Stimulated activated CD4-positive, alpha-beta T cell treated with anti-CD3 and anti-CD28 coated beads, Interleukin-12 subunit alpha, Interleukin-12 subunit beta, amount 100 ng/mL, for 4 hours (primary cell): ENCODE measurements at places on chromosomes 6 and 20.

GRCh38 chr20:50481741-50482140, 28.4 kb upstream of the PTPN1 start:
- DNase-seq = no peak

GRCh38 chr6:138988469-138988834, 399 bp upstream of the REPS1 start:
- DNase-seq = no peak

- DNase-seq = no peak
Measured at GRCh38 chr20:44138867-44139266, 48.1 kb downstream of the JPH2 start.

DNA sequence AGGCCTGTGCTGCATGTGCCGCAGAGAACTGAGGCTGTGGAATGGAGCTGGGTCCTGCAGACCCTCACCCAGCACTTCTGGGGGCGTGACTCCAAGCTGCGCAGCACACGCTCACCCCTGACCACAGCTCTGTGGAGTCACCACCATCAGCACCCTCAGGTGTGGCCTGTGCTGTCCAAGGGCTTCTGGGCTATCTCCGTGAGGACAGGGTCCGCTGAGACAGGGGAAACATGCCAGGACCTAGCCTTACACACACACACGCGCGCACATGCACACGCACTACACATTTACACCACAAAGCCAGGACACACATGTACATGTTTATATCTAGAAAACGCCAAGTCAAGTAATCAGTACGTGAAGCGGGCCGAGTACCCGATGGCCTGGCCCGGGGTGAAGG, 26.8 kb upstream of the TCFL5 start:
- DNase-seq = no peak

GRCh38 chr6:140043357-140043756, 668.9 kb upstream of the CITED2 start:
- DNase-seq = no peak
